ENCODE measurements at places on chromosomes 16 and 17.
A peak's percentile ranks its signal among the peaks of the same experiment; 100 is the strongest.

DNA sequence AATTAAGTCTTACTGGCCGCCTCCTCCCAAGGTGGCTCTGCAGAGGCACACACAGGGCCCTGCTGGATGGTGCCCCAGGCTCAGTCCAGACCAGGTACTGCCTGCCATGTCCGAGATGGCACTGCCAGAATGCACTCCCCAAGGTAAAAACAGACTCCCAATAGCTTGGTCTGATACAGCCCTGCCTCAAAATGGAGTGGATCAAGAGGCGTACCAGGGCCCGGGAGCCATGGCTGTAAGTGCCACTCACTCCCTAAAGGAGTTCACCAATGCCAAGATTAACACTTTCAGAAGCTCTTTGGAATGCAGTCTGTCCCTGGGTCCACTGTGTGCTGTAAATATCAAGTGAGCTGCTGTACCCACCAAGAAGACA is 576 bp upstream of the MYO18A start:
- DNase-seq = no peak

DNA sequence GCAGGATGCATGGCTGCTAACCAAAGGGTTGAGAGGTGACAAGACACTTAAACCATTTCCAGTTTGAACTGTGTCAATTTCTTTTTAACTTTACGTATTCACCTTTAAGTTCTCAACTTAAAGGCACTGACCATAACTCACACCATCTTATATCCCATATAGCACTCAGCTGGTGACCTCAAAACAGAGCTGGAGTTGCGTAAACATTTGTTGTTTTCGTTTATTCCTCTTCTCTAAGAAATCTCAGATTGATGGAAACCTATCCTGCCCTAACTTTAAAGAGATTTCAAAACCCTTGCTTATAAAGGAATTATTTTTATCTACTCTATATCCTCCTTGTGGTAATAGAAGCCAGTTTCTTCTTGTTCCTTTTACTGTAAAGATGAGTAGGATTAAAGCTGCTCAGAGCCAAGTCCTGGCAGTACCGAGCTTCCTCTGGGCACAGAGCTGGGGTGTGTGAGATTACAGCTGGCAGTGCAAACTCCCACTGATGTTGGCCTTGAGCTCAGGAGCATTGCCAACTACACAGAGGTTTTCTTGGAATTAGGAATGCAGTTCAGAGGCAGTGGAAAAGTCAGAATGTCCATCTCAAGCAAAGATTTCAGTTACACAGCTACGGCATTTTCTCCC is 1.3 kb downstream of the KCTD2 start:
- DNase-seq = peak; percentile 51

GRCh38 chr16:30377050-30377811 is 2.6 kb downstream of the MYL11 start:
- no peak for DNase-seq

GRCh38 chr16:14182999-14183398 is 111.9 kb downstream of the MRTFB start:
- DNase-seq = no peak

- no peak for DNase-seq
Measured at GRCh38 chr16:3761375-3762106, 44.2 kb upstream of the TRAP1 start.
